ENCODE measurements at places on chromosomes 4 and X.

DNA sequence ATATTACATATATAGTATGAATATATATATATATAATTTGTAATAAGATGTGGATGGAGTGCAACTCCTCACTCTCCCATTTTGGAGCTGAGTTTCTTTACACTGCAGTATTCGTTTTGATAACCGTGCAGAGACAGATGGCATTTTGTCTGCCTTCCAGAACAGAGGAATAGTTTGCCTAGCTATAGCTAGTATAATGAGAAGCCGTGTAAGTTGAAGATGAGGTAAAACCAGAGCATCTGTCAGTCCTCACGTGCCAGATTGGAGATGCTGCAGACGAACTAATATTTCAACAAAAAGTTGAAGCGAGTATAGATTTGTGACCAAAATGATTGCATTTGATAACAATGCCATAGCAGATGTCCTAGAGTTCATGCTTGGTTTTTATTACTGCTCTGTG lies 180.6 kb downstream of the FMR1NB start:
- DNase-seq, result no peak

DNA sequence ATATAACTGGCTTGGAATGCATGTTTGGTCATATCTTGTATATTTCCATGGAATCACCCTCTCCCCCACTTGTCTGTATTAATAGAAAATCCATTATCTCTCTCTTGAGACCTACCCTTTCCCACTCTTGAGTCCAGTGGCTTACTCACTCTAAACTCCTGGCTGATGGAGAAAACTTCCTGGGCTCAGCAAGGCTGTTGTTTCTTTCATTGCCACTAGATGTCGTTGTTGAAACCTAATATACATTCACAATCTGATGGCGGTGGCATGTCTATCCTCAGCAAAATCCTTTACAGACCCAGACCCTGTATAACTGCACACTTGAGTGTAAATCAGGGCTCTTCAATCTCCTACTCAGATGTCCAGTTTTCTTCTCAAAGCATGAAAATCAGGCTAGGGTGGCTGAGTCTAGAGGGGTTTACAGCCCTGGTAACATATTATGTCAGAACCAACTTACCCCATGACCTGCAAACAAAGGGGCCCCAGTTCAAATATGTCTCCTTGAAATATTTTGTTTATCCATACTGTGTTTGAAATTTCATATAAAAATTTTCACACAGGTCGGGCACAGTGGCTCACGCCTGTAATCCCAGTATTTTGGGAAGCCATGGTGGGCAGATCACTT lies 70.0 kb upstream of the FAM241A start:
- DNase-seq, result peak; percentile 66

- no peak for DNase-seq
Measured at GRCh38 chr4:17702641-17703040, 78.8 kb downstream of the FAM184B start.

DNA sequence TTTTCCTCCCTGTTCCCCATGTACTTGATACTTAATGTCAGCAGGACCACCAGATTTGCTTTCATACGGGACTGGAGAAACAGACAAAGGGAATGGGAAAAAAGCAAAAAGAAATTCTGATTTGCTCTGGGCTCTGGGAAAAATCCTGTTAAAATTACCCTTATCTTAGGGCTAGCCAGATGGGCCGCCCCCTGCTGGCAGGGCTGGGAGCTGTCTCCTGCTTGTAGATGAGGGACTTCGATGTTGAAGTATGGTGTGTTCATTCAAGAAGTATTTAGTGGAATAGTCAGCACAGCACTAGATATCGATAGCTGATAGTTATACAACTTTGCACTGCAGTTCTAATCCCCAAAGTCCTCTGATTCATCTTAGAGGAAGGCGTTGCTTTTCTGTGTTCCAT lies 45.8 kb downstream of the BCORL1 start:
- DNase-seq, result peak; percentile 74

DNA sequence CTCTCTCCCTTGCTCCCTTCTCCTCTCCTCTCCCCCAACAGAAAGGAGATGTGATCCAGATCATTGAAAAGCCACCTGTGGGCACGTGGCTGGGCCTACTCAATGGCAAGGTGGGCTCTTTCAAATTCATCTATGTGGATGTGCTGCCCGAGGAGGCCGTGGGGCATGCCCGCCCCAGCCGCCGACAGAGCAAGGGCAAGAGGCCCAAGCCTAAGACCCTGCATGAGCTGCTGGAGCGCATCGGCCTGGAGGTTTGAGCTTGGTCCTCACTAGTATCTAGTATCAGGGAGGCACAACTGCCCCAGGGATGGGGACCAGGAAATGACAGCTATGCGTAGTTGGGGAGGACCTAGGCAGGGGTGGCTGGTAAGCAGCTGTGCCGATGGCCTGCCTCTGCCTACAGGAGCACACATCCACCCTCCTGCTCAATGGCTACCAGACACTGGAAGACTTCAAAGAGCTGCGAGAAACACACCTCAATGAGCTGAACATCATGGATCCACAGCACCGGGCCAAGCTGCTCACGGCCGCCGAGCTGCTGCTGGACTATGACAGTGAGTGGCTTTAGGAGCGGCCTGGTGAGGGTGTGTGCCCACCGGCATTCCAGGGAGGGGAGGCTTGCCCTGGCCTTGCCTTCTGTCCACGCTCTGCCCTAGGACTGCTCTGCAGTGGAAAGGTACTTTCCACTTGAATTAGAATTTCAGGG lies 13.0 kb downstream of the SASH3 start:
- no peak for DNase-seq

DNA sequence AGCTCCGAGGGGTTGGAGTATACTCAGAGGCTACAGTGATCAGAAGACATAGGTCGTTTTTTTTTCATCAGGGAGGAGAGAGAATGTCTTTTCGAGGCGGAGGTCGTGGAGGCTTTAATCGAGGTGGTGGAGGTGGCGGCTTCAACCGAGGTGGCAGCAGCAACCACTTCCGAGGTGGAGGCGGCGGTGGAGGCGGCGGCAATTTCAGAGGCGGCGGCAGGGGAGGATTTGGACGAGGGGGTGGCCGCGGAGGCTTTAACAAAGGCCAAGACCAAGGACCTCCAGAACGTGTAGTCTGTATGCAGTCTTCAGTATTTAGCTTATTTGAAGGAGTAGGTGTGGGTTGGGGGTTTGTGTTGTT lies 500 bp downstream of the GAR1 start:
- DNase-seq, result no peak

DNA sequence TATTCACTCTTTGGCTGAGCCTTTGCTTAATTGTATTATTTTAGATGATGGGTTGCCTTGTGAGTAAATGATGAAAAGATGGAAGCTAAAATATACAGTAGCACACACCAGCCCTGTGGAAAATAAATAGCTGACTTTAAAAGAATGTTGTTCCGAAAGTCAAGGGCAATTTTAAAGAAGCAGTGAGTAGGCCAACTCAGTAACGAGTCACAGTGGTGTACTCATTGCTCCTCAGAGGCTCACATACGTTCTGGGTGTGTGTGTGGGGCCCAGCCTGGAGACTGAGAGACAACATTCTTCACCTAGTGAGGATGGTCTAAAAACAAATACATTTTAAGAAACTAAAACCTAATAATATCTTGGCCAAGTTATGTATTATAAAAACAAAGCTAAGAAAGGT lies 640.3 kb downstream of the TRIML1 start:
- no peak for DNase-seq

DNA sequence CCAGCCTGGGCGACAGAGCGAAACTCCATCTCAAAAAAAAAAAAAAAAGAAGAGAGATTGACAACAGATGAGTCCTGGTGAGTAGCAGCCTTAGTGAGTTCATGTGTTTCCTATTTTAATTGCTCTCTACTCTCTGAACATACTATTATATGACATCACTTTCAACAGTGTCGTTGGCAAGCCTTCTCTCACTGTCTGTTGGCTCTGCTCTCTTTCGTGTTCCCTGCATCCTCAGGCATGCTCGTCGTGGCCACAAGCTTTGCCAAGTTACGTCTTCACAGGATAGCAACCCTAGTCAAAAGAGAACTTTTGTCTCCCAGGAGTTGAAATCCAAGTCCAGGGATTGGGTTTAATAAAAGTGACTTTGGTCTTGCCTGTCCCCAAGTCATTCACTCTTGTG lies 117.1 kb upstream of the EGFL6 start:
- no peak for DNase-seq

- no peak for DNase-seq
Measured at GRCh38 chrX:28787206-28787605, 200.0 kb downstream of the IL1RAPL1 start.

DNA sequence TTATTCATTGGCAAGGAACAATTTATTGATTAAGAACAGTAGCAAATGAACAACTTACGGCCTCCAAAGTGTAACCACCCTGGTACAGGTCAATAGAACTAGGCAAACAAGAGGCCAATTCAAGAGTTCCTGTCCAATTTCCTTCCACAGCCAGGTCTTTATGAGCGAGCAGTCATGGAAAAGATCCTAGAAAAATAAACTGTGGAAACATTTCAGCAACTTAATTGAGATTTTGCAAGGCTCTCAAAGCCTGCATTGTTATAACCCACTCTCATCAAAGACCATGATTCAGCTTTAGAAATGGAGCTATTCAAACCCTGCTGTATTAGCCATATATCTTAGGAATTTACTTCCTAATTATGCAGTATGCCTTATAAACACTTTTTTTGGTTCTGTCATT lies 43.6 kb downstream of the UNC5C start:
- DNase-seq, result no peak

DNA sequence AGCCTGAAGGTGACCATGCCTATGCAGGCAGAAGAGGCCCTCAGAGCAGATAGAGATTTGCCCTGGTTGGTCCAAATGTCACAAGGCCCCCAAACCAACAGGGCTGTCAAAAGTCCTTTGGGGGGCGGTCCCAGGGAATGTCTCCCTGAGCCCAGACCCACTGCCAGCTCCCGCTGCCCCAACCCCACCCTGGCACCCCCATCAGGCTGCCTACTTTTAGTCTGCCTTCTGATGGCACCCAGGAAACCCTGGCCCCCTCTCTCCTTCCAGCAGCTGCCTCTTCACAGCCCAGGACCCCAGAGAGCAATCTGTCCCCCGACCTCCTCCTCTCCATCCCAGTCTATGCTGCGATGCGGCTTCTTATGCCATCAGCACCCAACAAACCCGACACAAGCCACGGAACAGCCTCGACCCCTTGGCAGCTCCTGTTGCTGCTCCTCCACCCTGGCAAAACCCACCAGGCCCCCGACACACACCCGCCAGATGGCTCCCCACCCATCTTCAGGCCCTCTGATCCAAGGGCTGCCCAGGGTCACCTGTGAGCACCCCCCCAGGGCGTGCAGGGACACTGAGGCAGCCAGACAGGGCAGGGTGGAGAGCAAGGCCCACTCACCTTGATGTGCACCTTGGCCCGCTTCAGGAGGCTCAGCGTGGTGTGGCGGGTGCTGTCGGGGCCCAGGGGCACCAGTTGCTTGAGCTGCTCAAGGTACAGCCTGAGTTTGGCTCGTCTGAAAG lies 9.9 kb downstream of the MXD4 start:
- DNase-seq, result no peak

- no peak for DNase-seq
Measured at GRCh38 chr4:131540256-131540655, 1608.8 kb upstream of the PCDH10 start.

- no peak for DNase-seq
Measured at GRCh38 chr4:86586160-86586572, 7.9 kb upstream of the PTPN13 start.

DNA sequence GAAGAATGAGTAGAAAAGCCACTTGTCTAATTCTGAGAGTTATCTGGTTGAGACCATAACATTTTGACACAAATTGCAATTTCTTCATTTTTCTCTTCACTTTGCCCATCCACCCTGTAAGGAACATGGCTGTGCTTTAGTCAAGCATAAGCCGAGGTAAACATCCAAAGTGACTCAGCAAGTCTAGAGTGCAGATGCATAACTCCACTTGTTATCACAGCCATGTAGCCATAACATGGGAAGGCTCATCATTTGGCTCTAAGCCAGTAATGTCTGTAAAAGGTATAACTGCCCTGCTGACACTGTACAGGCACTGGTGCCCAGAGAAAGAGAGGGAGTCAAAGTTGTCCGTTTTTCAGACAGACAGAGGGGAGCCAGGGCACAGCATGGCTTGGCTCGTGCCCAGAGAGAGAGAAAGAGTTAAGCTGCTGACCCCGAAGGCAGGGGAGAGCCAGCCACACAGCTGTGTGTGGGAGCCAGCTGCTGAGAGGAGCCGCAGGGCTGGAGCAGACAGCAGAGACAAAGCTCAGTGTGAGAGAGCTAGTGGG lies 76.9 kb upstream of the EXOC1L start:
- DNase-seq, result no peak

GRCh38 chr4:173415092-173415491 lies 16.2 kb upstream of the SCRG1 start:
- no peak for DNase-seq

- DNase-seq, result no peak
Measured at GRCh38 chrX:65994519-65995506, 45.1 kb downstream of the VSIG4 start.

DNA sequence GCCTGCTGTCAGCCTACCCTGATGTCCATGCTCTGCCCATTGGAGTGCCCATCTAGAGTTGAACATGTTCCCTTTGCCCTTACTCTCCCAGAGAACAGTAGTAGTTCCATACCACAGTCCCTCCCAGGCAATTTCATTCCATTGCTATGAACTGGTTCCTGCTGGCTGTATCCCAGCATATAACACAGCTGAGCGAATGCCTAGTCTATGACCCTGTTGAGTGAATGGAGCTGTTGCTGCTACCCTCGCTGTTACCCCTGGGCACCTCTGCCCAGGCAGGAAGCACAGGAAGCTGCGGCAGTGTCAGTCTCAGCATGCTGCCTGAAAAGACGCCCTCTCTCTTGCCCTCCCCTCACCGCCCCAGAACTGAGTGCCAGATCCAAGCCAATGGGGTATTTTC lies 73.3 kb downstream of the SOX3 start:
- no peak for DNase-seq

GRCh38 chrX:108271397-108271787 lies 166.8 kb downstream of the COL4A6 start:
- no peak for DNase-seq

DNA sequence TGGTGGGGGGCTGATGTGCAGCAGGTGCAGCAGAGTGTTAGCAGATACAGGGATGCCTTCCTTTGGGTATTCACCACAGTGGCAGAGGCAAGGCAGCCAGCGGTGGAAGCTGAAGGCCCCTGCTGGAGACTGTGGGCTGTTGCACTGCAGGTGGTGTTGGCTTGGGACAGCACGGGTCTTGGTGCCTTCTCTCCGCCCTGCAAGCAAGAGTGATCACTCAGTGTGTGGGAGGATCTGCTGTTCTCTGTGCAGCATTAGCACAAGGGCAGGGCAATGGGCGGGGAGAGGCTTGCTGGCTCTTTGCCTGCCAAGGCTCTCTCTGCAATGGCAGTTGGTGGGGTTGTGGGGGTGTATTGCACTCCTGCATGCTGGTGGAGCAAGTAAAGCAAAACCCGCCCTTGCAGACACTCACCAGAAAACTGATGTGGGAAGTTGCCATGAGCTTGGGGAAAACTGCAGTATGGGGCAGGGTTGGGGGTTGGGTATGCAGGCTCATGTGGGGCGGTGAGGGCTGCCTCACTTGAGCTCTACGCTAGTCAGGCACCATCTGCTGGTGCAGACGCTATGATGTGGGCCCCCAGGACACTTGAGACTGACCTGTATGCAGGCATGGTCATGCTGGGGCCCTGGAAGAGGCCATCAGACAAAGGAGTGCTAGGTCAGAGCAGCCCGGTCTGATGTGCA lies 820.8 kb upstream of the GRIA3 start:
- peak; percentile 21 for DNase-seq

- DNase-seq, result no peak
Measured at GRCh38 chr4:61771056-61771455, 570.9 kb downstream of the ADGRL3 start.
